ENCODE measurements at places on chromosomes 13 and 19.

DNA sequence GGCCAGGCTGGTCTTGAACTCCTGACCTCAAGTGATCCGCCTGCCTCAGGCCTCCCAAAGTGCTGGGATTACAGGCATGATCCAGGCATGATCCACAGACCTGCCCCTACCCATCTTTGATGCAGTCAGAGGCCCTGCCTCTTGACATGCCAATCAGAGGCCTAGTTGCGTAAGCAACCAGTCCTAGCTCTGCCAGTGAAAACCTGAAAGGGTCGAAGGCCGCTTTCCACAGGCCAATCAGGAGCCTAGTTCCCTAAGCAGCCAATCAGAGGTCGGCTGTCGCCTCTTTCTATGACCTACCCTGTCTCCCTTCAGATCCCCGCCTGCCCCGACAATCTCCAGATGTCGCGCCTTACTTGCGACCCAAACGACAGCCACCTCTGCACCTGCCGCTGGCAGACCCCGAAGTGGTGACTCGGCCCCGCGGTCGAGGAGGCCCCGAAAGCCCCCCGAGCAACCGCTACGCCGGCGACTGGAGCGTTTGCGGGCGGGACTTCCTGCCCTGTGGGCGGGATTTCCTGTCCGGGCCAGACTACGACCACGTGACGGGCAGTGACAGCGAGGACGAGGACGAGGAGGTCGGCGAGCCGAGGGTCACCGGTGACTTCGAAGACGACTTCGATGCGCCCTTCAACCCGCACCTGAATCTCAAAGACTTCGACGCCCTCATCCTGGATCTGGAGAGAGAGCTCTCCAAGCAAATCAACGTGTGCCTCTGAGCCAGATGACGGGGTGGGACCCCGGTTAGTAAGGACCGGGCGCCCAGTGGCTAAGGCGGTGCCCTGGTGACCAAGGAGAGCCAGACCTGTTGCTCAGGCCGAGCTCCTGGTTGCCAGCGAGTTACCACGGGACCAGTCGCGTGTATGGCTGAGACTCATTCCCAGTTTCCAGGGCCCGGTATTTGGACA is 6.3 kb downstream of the SYDE1 start:
- no peak overlapping the region for H3K4me3 ChIP-seq
- DNase-seq: no peak
- peaks cover 5% of the 10 kb centered on the region for H3K4me1 ChIP-seq

DNA sequence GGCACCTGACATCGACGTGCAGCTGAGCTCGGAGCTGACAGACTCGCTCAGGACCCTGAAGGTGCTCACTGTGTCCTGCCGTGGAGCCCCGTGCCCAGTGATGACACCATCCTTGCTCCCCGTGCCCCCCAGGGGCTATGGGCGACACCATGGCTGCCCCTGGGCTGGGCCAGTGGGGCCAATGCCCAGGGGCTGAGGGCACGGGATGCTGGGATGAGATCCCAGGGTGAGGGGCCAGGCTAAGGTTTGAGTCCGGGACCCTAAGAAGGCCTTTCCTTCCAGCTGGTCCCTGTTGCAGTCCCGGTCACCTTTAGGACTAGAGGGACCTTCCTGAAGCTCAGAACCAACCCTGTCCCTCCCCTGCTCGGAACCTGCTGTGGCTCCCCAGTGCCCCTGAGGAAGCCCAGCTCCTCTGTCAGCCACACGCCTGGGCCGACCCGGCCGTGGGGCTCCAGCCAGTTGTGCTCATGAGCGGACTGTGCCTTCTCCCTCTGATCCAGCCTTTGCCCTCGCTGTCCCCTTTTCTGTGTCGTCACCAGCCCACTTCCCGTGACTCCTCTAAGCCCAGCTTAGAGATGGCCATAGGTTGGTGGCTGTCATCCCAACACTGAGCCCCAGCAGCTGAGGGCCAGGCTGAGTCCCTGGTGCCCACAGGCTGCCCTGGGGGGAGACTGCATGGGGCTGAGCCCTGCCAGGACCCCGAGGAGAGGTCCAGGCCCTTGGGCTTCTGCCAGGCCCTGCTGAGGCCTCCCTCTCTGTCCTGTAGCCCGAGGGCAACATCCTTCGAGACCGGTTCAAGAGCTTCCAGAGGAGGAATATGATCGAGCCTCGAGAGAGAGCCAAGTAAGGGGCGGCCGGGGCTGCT is 10.6 kb downstream of the NOP53 start:
- peak overlapping the region; percentile 96 for H3K27ac ChIP-seq
- peaks cover 24% of the 10 kb centered on the region for H3K36me3 ChIP-seq
- H3K4me1 ChIP-seq: no peaks in the 10 kb centered on the region
- no peaks in the 10 kb centered on the region for H3K27me3 ChIP-seq
- DNase-seq: no peak

DNA sequence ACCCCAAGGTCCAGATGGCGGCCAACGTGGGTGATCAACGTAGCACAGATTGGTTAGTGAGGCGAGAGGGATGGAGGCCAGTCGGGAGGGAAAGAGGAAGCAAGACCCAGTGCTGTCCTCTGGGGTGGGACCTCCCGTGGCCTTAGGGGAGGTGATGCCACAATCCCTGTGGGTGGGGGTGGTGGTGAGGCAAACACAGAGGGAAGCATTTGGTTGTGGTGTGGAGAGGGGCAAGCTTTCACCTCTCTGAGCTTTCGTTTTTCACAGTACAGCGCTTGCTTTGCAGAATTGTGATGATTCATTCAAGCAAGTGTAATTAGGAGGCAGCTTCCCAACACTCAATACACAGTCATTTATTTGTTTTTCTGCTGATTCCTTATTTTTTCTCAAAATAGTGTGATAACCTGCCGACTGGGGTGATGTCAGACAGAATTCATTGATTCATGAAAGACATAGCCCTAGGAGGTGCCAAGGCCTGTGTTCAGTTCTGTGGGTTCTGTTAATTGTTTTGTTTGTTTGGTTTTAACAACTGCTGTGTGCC is 2.4 kb downstream of the LENG8 start:
- no peak overlapping the region for H3K4me3 ChIP-seq
- H3K27me3 ChIP-seq: no peaks in the 10 kb centered on the region
- peaks cover 22% of the 10 kb centered on the region for H3K4me1 ChIP-seq
- peaks cover 42% of the 10 kb centered on the region for H3K36me3 ChIP-seq
- peak overlapping the region; percentile 18 for H3K27ac ChIP-seq

GRCh38 chr13:111517641-111518010 is 197.2 kb downstream of the TEX29 start:
- no peaks in the 10 kb centered on the region for H3K4me1 ChIP-seq
- H3K36me3 ChIP-seq: no peaks in the 10 kb centered on the region
- H3K4me3 ChIP-seq: no peak overlapping the region

- H3K27me3 ChIP-seq: no peaks in the 10 kb centered on the region
- no peak for DNase-seq
- no peak overlapping the region for H3K4me3 ChIP-seq
- no peaks in the 10 kb centered on the region for H3K36me3 ChIP-seq
- peaks cover 15% of the 10 kb centered on the region for H3K4me1 ChIP-seq
Observed at GRCh38 chr13:51905787-51906186, 44.0 kb downstream of the CCDC70 start.

DNA sequence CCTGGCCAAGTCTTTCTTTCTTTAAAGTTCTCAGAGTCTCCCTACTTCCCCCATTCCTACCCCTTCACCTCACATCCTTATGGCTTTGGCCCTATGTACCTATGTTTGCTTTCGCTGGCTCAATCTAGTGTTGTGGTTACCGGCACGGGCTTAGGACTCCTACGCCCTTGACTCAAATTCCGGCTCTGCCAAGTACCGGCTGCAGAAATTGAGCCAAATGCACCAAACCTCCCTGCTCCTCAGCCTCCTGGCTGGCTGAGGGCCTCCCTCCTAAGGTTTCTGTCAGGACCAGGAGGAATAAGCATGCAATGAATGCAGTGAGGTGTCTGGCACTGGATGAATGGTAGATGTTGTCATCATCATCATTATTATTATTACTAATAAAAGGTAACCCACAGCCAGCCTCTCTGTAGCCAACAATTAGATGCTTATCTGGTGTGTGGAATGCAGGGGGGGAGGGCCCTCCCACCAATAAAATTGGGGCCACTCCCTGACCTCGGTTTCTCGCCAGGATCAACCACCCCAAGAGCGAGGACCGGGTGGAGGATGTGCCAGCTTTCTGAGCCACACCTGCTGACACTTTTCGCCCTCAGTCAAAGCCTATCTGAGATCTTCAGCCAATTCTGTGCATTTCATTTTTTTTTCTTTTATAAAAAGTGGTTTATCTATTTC is 20.7 kb downstream of the KLK5 start:
- no peak for DNase-seq
- H3K36me3 ChIP-seq: no peaks in the 10 kb centered on the region
- no peak overlapping the region for H3K27ac ChIP-seq
- no peaks in the 10 kb centered on the region for H3K27me3 ChIP-seq
- no peak overlapping the region for H3K4me3 ChIP-seq

All from liver (tissue), 10 donors.